ENCODE measurements at places on chromosomes 12 and 14. TPM values are rescaled to one million over a fixed set of nuclear protein-coding genes. Genes with fewer than 3 reads are reported as not detected.

- peak; percentile 70 for DNase-seq
Measured at GRCh38 chr12:124453419-124454351, 113.7 kb downstream of the NCOR2 start.

- peak; percentile 50 for DNase-seq
Measured at GRCh38 chr12:96980991-96981414, 73.9 kb downstream of the NEDD1 start.

DNA sequence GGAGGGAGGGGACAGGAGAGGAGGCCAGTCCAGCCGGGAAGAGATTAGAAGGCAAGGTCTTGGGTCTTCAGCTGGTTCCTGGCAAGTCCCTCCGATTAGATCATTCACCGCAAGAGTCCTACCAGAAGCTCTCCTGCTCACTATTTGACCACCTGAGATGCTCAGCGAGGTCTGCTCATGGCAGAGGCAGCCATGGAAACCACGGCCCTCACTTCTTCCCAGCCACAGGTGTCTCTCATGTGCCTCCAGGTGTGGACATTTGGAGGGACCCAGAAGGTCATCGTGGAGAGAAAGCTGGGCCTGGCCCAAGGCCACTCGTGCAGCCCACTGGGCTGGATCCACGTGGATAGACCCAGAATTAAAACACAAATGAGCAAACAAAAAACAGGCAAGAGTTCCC is 99.5 kb downstream of the DICER1 start:
- DNase-seq = no peak

PCED1B gene
- total RNA-seq = 3.2 TPM

ASPG gene
- total RNA-seq = not detected
